ENCODE measurements at places on chromosomes 7 and 10.
A peak's percentile ranks its signal among the peaks of the same experiment; 100 is the strongest.

DNA sequence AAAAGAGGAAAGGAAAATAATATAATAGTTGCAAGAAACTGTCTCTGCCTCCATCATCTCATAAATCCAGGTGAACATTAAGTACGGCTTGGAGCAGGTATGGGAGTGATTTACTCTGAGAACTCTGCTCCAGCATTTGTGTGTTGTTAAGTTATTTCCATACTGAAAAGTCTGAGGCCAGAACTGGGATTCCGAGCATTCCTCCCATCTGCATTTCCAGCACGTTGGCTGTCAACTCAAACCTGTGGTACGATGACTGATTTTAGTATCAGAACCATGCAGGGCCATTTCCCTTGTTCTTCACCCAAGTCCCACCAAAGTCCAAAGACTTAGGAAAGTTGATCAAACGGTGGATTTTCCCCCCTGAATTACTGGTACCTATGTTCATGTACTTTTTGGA, 104.9 kb downstream of the CREB5 start:
- DNase-seq = no peak

- DNase-seq = no peak
Observed at GRCh38 chr10:15802375-15802949, 57.8 kb downstream of the MINDY3 start.

GRCh38 chr10:30502266-30503060, 68.5 kb downstream of the MAP3K8 start:
- no peak for DNase-seq

DNA sequence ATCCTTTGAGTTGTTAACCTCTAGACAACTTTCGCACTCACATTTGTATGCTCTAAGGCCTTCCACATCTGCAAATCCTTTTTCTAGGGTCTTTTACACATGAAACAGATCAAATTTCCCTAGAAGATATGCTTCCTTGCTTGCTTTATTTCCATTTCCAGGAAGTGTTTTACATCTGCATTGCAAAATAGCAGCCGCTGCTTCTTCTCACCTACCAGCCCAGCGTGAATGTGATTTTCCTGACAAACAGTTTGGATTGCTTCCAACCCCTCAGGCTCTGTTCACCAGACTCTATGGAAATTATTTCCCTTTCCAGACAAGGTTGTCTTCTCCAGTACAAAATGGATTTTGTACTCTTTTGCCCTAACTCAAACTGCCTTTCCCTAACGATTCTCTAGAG, 50.9 kb upstream of the PAPSS2 start:
- DNase-seq = no peak

DNA sequence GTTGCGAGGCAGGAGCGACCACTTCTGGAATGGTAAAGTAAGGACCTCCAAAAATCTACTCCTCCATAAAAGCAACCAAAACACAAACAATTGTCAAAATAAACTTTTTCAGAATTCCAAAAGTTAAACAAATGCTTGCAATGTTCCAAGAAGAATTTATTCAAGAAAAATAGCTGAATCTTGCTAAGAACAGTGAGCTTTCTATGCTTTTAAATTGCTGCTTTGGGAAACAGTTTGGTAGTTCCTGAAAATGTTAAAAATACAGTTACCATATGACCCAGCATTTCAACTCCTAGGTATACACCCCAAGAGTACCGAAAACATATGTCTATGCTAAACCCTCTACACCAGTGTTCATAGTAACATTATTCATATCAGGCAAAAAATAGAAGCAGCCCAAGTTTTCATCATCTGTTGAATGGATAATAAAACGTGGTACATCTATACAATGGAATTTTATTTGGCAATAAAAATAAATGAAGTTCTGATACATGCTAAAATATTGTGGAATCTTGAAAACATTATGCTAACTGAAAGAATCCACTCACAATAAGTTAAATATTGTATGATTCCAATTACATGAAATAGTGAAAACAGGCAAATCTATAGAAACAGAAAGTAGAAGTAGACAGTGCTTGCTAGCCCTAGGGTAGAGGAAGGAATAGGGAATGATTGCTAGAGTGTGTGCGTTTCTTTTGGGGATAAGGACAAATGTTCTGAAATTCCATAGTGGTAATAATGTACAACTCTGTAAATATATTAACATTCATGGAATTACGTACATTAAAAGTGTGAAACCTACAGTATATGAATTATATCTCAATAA, 57.0 kb downstream of the LRRN3 start:
- no peak for DNase-seq

GRCh38 chr7:91512958-91513357, 248.7 kb downstream of the FZD1 start:
- DNase-seq = no peak

DNA sequence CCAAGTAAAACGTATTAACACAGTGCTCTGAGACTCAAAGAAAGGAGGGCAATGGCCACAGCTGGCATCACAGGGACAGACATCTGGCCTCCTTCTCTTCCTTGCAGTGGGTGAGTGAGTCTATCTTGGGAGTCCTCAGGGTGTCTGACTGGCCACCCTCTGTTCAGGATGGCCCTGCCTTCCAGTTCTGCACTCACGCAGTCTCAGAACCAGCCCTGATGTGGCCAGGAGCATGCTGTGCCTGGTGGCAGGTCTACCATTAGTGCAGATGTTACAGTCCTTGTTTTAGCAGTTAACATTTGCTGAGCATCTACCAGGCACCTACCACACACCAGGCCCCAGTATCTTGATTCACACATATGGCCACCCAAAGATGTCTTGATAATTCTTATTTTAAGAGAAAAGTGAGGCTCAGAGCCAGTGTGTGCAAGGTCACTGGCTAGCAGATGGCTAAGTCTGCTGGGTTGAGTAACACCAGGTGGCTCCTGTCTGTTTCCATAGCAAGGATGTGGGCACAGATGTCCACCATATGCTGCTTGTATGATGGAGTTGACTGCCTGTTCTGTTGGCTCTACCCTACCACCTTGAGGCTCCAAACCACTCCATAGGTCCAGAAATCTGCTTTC, 23.2 kb upstream of the ARHGAP22 start:
- no peak for DNase-seq

GRCh38 chr10:49627038-49627437, 13.2 kb downstream of the CHAT start:
- no peak for DNase-seq

DNA sequence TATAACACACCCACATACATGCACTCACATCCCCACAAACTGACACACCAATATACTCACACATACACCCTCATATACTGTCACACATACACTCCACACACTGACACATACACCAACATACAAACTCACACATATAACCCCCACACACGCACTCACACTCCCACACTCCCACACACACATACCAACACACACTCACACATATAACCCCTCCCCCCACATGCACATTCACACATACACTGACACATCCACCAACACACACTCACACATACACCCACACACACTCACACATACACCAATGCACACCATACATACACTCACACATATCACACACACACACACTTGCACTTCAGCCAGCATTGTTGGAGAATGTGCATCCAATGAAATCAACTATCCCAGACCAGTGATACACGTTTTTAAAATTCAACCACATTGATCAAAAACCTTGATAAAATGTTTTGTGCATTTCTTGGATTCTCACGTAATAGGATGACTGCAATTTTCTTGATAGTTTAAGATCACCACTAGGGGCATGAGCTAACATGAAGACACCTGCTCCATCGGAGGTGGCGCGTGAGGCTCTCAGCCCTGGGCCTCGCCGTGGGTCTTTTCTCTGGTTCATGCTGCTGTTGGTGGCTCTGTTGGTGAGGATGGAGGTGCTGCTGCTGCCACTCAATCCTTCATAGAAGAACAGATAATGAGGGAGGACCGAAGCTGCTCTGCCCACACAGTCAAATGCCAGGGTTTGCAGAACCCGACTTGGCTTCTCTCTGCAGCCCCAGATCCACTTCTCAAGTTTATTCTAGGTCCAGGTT, 32.1 kb upstream of the CHST15 start:
- peak; percentile 29 for DNase-seq

DNA sequence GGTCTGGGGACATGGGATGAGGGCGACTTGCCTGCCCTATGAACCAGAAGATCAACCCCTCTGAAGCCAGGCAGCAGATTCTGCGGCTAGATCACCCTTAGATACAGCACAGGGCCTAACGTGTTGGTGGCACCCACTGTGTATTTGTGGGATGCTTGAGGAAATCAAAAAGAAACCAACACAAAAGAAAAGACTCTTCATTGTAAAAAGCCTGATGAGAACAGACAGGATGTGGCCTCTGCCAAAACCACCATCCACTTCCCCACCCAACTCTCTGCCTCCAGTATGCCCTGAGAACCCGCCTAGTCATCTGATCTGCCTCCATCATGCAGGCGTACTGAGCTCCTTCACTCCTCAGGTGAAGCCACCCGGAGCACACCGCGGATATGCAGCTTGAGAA, 97.2 kb upstream of the INSYN2A start:
- no peak for DNase-seq

Measured in HCT116 (cell line).